Activated CD4-positive, alpha-beta memory T cell treated with anti-CD3 and anti-CD28 coated beads, Interleukin-2, amount 10 ng/mL, durations not matched to agents 7 days and 5 days (primary cell): ENCODE measurements at places on chromosomes 3 and 15.

DNA sequence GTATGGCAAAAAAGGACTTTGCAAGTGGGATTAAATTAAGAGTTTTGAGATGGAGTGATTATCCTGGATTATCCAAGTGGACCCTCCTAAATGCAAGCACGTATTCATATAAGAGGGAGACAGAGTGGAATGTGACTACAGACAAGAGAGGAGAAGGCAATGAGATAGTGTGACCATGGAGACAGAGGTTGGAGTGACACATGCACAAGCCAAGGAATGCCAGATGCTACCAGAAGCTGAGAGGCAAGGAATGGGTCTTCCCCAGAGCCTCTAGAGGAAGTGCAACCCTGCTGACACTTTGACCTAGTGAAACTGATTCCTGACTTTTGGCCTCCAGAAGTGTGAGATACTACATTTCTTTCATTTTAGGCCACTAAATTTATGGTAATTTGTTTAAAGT lies 117.2 kb downstream of the UACA start:
- no peak for DNase-seq
- H3K36me3 ChIP-seq, result no peaks in the 10 kb centered on the region
- no peak overlapping the region for H3K27ac ChIP-seq
- no peak overlapping the region for H3K4me3 ChIP-seq
- no peaks in the 10 kb centered on the region for H3K4me1 ChIP-seq

DNA sequence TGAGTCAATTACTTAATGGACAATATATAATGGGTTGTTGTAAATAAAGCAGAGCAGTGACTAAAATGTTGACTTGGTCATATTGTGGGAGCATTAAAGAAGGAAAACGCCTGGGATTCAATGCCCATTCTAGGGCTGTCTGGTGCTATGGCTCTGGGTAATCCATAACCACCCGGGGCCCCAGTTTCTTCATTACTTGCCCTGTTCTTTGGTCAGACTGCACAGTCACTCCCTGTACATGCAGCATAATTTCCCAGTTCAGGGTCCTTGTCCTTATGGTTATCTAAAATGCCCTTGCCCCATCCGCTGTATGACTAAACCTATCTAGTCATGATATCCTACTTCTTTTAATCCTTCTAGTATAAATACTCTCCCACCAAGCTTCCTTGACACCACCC lies 27.5 kb upstream of the DENND4A start:
- H3K27me3 ChIP-seq, result peaks cover 7% of the 10 kb centered on the region
- H3K4me1 ChIP-seq, result peaks cover 53% of the 10 kb centered on the region
- H3K4me3 ChIP-seq, result no peak overlapping the region
- no peak overlapping the region for H3K27ac ChIP-seq

DNA sequence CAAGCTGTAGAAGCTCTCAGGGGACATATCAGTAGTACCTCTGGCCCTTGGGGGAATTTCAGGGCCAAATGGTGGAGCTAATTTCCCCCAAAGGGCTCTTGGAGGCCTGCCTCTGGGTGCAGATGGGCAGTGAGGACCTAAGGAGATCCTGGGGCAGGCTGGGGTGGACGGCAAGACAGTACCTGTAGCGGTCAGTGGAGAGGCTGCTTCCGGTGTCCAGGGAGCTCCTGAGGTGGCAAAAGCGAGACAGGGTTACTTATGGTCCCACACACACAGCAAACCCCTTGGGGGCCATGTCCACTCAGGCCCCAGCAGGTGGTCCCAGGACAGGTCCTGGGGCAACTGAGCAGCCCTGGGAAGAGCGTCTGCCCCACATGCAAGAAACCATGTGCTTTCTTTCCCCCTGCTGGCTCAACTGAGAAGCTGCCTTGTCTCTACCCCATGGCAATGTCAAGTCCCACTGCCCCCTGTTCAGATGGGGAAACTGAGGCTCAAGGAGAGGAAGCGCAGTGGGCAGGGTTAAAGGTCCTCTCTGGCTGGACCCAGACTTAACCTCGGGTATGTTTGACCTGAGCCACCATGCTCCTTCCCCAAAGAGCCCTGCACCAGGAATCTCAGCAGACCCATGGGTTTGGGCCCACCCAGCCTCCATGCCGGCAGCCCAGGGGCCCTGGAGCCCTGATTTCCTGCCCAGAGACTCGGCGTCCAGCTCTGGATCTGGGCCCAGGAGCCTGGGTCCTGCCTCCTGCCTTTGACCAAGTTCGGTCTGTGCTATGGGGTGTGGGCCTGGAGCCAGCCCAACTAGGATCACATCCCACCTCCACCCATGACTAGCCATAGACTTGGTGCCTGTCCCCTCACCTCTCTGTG lies 25.7 kb downstream of the IQSEC1 start:
- peaks cover under 1% of the 10 kb centered on the region for H3K27me3 ChIP-seq
- no peak overlapping the region for H3K4me3 ChIP-seq
- DNase-seq, result no peak

DNA sequence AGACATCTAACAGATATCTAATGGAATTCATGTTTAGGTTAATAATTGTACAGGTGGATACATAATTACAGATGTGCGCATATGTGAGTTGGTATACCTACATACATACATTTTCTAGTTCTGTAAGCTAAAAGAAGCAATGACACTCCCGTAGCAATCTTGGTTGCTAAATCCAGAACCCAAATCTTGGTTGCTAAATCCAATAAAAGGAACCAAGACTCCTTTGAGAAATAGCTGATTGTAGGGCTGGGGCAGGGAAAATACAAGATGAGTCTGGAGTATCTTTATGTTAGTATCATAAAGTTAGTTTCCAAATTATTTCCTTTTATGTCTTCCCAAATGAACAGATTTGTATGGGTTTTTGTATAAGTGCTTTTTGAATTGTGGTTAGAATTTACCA lies 135.2 kb downstream of the TMCC1 start:
- H3K27me3 ChIP-seq, result no peaks in the 10 kb centered on the region
- peaks cover 11% of the 10 kb centered on the region for H3K36me3 ChIP-seq
- no peak overlapping the region for H3K4me3 ChIP-seq
- H3K27ac ChIP-seq, result no peak overlapping the region
- H3K4me1 ChIP-seq, result peaks cover 6% of the 10 kb centered on the region
- no peak for DNase-seq

- no peaks in the 10 kb centered on the region for H3K27me3 ChIP-seq
- H3K27ac ChIP-seq, result no peak overlapping the region
- H3K4me1 ChIP-seq, result no peaks in the 10 kb centered on the region
- H3K36me3 ChIP-seq, result no peaks in the 10 kb centered on the region
- DNase-seq, result no peak
- no peak overlapping the region for H3K4me3 ChIP-seq
These were observed 358.6 kb downstream of the CHST2 start for GRCh38 chr3:143478115-143478693.

- no peaks in the 10 kb centered on the region for H3K4me1 ChIP-seq
- H3K27me3 ChIP-seq, result no peaks in the 10 kb centered on the region
- no peak overlapping the region for H3K4me3 ChIP-seq
- no peak overlapping the region for H3K27ac ChIP-seq
These were observed 231.3 kb downstream of the OCA2 start for GRCh38 chr15:27867861-27868260.

- H3K4me3 ChIP-seq, result no peak overlapping the region
- peaks cover 4% of the 10 kb centered on the region for H3K27me3 ChIP-seq
These were observed 9.7 kb upstream of the HHATL start for GRCh38 chr3:42712344-42712648.

DNA sequence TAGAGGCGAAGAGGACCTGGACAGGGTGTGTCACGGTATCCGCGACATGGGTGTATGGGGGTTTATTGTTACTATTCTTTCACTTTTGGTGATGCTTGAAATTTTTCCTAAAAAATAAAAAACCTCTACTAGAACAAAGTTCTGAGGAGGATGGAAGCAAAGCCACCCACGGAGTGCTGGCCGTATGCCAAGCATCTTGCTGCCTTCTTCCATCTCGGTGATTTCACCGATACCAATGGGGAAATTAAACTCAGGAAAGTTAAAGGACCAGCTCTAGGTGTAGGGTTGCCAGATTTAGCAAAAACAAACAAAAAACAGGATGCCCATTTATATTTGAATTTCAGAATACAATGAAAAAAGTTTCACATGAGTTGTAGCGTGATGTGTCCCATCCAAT lies 33.9 kb downstream of the SMAD6 start:
- DNase-seq, result no peak

GRCh38 chr3:64022451-64023186 lies 675 bp downstream of the PSMD6 start:
- peaks cover 35% of the 10 kb centered on the region for H3K4me1 ChIP-seq
- H3K27ac ChIP-seq, result peak overlapping the region; percentile 86
- DNase-seq, result peak; percentile 30

- no peaks in the 10 kb centered on the region for H3K4me1 ChIP-seq
- H3K27ac ChIP-seq, result no peak overlapping the region
- no peaks in the 10 kb centered on the region for H3K36me3 ChIP-seq
- no peak for DNase-seq
- peaks cover 10% of the 10 kb centered on the region for H3K27me3 ChIP-seq
These were observed 114.5 kb downstream of the GMPS start for GRCh38 chr3:155984791-155985417.

- no peaks in the 10 kb centered on the region for H3K27me3 ChIP-seq
- H3K36me3 ChIP-seq, result no peaks in the 10 kb centered on the region
- no peak overlapping the region for H3K27ac ChIP-seq
- H3K4me1 ChIP-seq, result no peaks in the 10 kb centered on the region
- no peak overlapping the region for H3K4me3 ChIP-seq
These were observed 182.7 kb downstream of the MEX3B start for GRCh38 chr15:81863162-81863561.

- no peaks in the 10 kb centered on the region for H3K4me1 ChIP-seq
- peaks cover 21% of the 10 kb centered on the region for H3K36me3 ChIP-seq
- no peak overlapping the region for H3K4me3 ChIP-seq
These were observed 79.9 kb downstream of the VGLL4 start for GRCh38 chr3:11563865-11564185.

GRCh38 chr3:182258538-182259177 lies 534.6 kb upstream of the ATP11B start:
- H3K4me3 ChIP-seq, result no peak overlapping the region
- peaks cover 2% of the 10 kb centered on the region for H3K27me3 ChIP-seq
- no peak for DNase-seq
- H3K36me3 ChIP-seq, result no peaks in the 10 kb centered on the region
- no peaks in the 10 kb centered on the region for H3K4me1 ChIP-seq

GRCh38 chr3:42751609-42752008 lies 21.4 kb downstream of the CCDC13 start:
- no peak overlapping the region for H3K4me3 ChIP-seq
- DNase-seq, result peak; percentile 8
- H3K4me1 ChIP-seq, result peaks cover 45% of the 10 kb centered on the region
- H3K27me3 ChIP-seq, result no peaks in the 10 kb centered on the region

- H3K4me1 ChIP-seq, result no peaks in the 10 kb centered on the region
- no peak overlapping the region for H3K27ac ChIP-seq
- H3K4me3 ChIP-seq, result no peak overlapping the region
- no peak for DNase-seq
These were observed 23.1 kb downstream of the DCLK3 start for GRCh38 chr3:36741285-36741684.

- no peak overlapping the region for H3K4me3 ChIP-seq
- no peaks in the 10 kb centered on the region for H3K36me3 ChIP-seq
- no peaks in the 10 kb centered on the region for H3K4me1 ChIP-seq
- no peaks in the 10 kb centered on the region for H3K27me3 ChIP-seq
These were observed 366.3 kb downstream of the FEZF2 start for GRCh38 chr3:62007036-62007435.

DNA sequence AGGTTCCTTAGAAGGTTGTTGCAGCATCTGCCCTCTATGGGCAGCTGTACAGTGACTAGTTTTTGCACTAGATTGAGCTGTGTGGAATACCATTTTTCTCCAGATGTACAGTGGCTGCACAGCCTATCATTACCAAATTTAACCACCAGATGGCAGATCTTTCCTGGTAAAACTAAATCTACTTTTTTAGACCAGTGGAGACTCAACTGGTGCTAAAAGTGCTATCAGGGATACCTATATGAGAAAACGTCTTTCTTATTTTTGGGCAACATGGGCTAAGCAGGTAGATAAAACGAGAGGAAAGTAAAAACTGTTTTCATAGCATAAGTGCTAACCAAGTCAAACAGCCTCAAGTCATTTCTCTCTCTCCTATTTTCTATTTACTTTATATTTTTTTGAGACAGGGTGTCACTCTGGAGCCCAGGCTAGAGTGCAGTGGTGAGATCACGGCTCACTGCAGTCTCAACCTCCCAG lies 21.2 kb downstream of the IGSF10 start:
- no peaks in the 10 kb centered on the region for H3K36me3 ChIP-seq
- no peaks in the 10 kb centered on the region for H3K4me1 ChIP-seq
- no peak overlapping the region for H3K4me3 ChIP-seq
- no peaks in the 10 kb centered on the region for H3K27me3 ChIP-seq
- no peak overlapping the region for H3K27ac ChIP-seq

GRCh38 chr15:80173022-80173759 lies 20.4 kb downstream of the FAH start:
- H3K27ac ChIP-seq, result no peak overlapping the region
- no peaks in the 10 kb centered on the region for H3K4me1 ChIP-seq
- peaks cover 23% of the 10 kb centered on the region for H3K36me3 ChIP-seq
- H3K27me3 ChIP-seq, result no peaks in the 10 kb centered on the region

DNA sequence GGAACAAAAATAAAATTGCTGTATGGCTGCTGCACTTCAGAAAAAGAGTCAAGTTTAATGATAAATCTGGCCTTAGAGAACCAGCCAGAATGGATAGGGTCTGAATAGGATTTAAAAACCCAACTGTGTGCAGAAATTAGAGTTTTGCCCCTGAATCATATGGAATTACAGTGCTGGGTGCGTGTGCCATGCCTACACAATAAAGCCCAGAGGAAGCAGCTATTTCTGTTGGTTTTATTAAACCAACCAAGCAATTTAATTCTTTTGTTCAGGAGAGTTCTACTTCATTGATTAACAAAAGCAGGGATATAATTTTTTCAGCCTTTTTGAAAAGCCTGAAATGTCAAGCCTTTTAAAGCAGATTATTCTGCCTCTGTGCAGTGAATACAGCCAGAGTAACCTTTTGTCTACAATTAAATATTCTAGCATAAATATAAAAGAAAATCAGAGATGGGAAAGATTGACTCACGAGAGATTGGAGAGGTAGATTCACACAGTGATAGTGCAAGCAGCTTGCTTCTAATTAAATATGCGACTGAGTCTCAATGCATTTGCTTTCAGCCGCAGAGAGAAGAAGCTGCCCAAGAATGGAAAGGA lies 66.7 kb upstream of the DNAJC19 start:
- H3K4me1 ChIP-seq, result no peaks in the 10 kb centered on the region
- H3K27ac ChIP-seq, result no peak overlapping the region
- H3K4me3 ChIP-seq, result no peak overlapping the region
- H3K36me3 ChIP-seq, result no peaks in the 10 kb centered on the region
- no peak for DNase-seq

- H3K27ac ChIP-seq, result no peak overlapping the region
- H3K4me3 ChIP-seq, result no peak overlapping the region
- no peak for DNase-seq
- H3K36me3 ChIP-seq, result no peaks in the 10 kb centered on the region
These were observed 143.5 kb downstream of the GAP43 start for GRCh38 chr3:115766587-115767482.

DNA sequence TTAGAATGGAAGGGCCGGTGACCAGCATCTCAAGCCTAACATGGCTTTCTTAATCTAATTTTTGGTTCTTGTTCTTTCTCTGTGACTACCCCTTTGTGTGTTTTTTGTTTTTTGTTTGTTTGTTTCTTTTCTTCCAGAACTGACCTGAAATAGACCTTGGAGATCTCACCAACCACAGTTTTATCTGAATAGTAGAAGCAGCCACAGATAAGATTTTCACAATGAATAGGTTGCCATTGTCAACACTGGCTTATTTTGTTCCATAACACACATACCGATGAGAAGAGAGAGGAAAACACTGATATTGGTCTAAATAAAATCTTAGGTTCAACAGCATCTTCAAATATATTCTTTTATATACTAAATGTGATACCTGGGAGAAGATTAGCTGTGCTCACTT lies 11.5 kb downstream of the ILDR1 start:
- no peaks in the 10 kb centered on the region for H3K36me3 ChIP-seq
- H3K4me3 ChIP-seq, result no peak overlapping the region
- H3K4me1 ChIP-seq, result peaks cover 51% of the 10 kb centered on the region
- H3K27me3 ChIP-seq, result no peaks in the 10 kb centered on the region
- DNase-seq, result no peak
